ENCODE measurements at places on chromosomes 12 and 14. TPM values are rescaled to one million over a fixed set of nuclear protein-coding genes. Genes with fewer than 3 reads are reported as not detected.

ATL1 gene
- total RNA-seq, result 0.36 TPM

ACYP1 gene
- total RNA-seq, result 6.8 TPM

ABCB9 gene
- 3.4 TPM for total RNA-seq

NOVA1 gene
- not detected for total RNA-seq

EXOC3L4 gene
- not detected for total RNA-seq

Data from nasal cavity respiratory epithelium epithelial cell of viscerocranial mucosa (primary cell).